ENCODE measurements at places on chromosomes 11 and 22.

GRCh38 chr11:128467610-128468041, 119.7 kb downstream of the ETS1 start:
- no peak for DNase-seq

DNA sequence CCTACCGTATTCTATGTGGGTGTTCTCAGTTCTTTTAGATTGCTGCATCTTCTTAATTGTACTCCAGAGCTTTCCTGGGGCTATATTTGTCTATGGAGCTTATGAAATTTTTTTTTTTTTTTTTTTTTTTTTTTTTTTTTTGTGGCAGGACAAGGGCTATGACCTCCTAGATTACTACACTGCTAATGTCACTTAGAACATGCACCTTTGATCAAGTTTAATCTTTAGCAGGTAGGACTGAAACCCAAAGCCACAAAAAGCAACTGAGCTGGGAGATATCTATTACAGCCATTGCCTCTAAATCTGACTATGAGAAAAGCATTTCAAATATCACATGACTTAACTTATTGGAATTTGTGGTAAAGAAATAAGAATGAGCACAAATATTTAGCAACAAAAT, 21.7 kb upstream of the ABTB2 start:
- DNase-seq: no peak

DNA sequence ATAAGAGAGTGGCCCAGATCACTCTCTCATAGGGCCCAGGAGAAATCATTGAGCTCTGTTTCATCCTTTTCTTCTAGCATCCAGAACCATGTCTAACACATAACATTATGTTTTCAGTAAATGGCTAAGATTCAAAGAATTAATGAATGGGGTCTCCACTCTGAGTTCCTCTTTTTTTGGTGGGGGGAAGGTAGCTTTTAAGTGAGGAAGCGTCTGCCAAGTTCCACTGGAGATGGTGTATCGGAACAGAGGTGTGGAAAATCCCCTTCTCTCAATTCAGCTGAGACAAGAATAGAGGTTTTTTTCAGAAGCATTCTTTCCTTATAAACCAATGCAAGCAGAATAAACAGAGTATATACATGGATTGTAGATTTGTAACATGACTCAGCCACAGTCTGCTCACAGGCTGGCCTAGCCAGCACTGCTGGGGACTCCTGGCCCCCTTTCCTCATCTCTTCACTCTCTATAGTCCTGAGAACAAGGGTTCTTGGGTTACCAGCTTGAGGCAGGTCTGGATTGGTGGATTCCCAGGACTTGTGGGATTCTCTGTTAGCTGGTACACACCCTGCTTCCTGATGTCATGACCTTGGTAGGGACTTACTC, 97.2 kb downstream of the TRAF6 start:
- no peak for DNase-seq

DNA sequence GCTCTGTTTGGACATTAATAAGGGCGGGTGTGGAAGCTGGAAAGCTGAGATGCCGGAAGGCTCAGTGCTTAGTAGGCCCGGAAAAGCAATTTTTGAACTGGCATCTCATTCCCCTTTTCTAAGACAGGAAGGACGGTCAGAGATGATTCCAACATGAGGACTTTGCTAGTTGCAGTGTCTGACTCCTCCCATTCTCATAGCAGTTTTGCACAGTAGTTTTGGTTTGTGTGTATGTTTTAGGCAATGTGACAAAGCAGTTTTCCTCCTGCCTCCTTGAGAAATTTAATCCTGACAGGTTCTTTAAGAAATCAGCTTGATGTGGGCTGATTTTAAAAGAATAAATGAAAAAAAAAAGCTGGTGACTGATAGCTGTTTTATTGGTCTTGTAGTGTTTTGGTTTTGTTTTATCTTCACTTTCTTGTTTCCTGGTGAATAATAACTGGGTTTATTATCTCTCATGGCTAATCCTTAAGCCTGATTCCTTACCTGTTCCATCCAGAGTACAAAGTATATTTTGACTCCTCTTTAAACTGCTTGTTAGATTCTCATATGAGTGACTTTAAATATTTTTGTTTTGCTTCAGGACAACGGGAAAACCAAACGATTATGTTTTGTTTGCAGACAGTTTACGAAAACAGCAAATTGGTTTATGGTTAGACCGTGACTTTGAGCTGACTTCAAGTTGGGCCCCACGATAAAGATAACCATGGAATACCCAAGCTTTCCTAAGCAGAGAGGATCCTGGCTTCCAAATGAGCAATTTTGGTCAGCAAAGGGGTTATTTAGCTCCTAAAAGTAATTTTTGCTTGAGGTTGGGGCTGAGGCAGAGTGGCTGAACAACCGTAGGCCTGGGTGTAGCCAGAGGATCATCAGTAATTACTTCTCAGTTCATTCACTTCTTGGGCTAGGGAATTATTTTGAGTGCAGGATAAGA, 3.4 kb downstream of the PTPRJ start:
- DNase-seq: no peak

GRCh38 chr22:23481369-23481768, 98.7 kb downstream of the IGLL1 start:
- no peak for DNase-seq

DNA sequence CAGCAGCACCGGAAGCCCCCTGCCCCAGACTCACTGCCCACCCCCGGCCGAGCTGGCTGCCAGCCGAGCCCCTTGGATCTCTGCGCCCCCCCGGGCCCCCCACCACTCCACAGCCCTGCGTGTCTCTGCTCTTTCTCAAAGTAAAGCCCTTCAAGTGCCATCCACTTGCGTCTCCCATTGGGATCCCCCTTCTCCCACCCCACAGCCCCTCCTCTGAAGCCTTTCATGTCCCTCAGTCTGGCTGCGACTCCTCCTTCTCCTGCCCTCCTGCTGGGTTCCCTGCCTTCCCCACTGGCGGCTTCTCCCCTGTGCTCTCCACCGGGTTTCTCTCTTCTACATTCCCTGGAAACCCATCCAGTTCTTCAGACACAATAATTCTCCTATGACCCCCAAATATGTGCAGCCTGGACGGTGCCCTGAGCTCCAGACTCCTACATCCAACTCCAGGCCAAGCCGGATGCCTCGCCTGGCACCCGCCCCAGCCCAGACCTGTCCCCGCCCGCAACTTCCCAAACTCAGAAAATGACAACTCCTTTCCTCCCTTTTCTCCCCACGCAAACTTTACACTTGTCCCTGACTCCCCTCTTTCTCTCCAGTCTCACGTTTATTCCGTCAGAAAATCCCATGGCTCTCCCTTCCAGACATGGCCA, 108.9 kb downstream of the WNT7B start:
- DNase-seq: no peak

- no peak for DNase-seq
These were observed 2.7 kb downstream of the OR51T1 start for GRCh38 chr11:4884361-4884760.

DNA sequence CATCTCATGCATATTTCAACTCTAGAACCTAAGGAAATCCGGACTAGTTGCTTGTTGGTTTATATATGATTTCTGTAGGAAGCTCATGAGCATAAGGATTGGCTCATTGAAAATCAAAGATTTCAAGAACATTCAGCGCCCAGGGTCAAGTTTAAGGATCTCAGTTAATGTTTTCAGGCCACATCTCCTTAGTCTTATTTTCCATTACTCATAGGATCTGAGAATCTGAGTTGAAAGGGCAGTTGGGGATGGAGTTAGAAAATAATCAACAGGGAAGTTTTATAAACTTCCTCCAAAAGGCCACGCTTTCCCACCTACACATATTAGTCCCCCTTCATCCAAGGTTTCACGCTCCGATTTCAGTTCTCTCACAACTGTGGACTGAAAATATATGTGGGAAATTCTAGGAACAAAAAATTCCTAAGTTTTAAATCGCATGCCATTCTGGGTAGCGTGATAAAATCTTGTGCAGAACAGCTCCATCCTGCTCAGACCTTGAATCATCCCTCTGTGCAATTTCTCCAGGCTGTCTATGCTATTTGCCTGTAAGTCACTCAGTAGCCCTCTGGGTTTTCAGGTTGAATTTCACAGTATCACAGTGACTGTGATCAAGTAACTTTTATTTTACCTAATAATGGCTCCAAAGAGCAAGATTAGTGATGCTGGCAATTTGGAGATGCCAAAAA, 160.2 kb downstream of the KIRREL3 start:
- DNase-seq: no peak

- no peak for DNase-seq
These were observed 87.9 kb downstream of the ADAMTS15 start for GRCh38 chr11:130536106-130537040.

DNA sequence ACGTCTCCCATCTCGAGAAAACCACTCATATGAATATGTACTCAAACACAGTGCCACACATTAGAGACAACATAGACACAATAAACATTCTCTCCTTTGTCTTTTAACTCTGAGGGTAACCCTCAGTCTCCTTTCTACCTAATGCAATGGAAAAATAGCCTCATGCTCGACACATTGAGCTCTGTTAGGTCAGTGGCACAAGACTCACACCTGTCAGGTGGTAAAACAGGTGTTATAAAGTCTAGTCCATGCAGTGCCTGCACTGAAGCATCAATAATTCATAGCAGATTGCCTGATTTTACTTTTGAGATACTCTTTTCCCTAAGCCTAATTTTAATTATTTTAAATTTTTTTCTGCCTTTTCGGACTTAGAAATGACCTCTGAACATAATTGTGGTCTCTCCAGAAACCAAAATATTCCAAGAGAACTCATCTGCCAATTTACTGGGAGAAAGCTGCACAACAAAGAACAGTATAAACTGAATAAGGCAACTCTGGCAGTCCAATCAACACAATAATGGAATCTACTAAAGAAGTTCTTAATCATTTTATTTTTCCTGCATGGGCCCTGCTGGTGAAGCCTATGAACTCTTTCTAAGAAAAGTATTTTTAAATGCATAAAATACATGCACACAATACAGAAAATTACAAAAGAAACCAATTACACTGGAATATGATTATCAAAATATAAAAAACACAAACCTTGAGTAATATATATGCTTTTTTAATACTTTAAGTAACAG, 9.9 kb downstream of the RDX start:
- no peak for DNase-seq

GRCh38 chr11:44885919-44886789, 64.5 kb downstream of the TP53I11 start:
- DNase-seq: no peak

GRCh38 chr11:44624761-44625221, 59.3 kb downstream of the CD82 start:
- DNase-seq: no peak

DNA sequence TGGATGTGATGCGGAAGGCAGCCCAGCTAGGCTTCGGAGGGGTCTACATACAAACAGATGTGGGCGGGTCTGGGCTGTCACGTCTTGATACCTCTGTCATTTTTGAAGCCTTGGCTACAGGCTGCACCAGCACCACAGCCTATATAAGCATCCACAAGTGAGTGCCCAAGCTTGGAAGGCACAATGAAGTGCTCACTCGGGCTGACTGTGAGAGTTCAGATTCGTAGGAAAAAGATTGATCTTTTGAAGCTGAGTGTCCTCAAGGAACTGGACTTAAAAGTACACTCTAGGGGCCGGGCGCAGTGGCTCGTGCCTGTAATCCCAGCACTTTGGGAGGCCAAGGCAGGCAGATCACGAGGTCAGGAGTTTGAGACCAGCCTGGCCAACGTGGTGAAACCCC, 3.7 kb downstream of the ACAD8 start:
- DNase-seq: no peak

GRCh38 chr11:109945626-109946321, 147.4 kb upstream of the ZC3H12C start:
- no peak for DNase-seq

GRCh38 chr22:21064917-21065864, 19.4 kb downstream of the LRRC74B start:
- DNase-seq: no peak

- DNase-seq: no peak
These were observed 85.0 kb upstream of the EED start for GRCh38 chr11:86159581-86159891.

GRCh38 chr22:44182588-44183286, 2.0 kb downstream of the PARVG start:
- DNase-seq: no peak

DNA sequence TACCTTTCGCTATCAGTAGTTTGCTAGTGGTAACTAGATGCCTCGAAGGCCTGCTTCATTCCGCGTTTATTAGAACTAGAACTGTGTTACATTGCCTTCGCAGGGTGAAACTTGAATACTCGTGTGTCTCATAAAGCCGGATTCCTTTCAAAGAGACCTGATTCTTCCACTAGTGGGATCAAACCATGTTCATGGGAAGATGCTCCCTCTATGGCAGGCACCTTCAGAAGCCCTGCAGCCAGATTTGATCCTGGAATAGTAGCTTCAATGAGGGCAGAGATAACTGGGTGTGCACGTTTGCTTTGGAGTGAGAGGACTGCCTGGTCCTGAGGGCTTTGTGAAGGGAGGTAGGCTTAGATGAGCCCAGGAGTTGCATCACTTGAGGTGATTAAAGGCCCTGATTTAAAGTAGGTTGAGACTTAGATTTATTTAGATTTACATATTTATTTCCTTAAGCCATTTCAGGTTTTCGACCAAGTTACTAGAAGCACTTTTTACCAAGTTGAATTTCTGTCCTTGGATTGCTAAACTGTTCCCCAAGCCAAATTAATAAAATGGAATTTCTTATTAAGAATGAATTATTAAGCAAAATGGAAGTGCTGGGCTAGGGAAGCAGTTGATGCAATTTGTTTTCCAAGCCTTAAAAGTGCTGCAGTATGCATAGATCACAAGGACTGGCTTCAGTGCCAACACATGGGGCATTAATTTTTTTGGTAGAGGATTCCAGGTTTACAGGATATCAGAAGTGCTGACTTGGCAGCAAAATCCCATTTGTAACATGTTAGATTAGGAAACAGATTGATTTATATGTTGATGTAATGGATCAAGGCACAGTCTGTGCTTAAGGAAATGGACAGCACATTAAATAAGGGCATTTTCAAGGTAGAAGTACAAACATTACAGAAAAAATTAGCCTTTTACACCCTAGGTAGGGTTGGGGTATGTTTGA, 32.9 kb downstream of the APLP2 start:
- no peak for DNase-seq

DNA sequence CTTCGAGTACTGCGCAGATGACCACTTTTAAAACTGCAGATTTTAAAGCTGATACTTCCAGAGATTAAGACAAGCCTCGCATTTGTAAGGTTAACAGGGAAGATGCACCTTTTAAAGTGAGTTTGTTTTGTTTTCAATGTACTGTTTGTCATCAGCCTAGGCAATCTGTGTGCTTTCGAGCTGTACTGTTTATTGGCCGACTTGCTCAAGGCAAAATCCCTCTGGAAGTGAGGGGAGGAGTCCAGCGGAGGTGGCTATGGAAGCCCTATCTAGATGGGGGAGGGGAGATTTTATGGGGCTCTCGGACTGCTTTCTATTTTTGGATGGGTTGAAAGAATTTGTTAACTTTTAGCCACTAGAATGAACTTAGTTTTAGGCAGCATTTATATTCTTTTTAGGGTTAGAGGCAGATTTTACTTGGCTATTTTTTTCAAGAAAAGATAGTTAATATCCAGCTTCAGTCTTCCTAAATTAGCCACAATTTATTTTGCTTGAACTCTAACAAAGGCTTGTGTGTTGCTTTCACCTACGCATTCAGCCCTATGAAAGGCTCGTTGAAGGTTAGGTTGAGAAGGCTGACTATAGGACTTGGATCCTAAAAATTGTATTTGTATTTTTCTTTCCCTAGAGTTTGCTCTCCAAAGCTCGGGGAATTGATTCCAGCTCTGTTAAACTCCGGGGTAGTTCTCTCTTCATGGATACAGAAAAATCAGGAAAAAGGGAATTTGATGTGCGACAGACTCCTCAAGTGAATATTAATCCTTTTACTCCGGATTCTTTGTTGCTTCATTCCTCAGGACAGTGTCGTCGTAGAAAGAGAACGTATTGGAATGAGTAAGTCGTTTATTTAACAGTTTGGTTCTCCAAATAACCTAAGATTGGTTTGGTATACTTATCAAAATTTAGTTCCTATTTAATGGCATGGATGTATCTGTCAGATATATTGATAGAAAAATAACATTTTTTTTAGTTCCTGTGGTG, 2.1 kb downstream of the WEE1 start:
- no peak for DNase-seq

- no peak for DNase-seq
These were observed 5.1 kb upstream of the FBLN1 start for GRCh38 chr22:45497351-45498145.
